DMS153 (cell line): ENCODE measurements at places on chromosomes 5 and 9.

GRCh38 chr5:132136906-132137305 is 63.3 kb downstream of the CSF2 start:
- DNase-seq: no peak

DNA sequence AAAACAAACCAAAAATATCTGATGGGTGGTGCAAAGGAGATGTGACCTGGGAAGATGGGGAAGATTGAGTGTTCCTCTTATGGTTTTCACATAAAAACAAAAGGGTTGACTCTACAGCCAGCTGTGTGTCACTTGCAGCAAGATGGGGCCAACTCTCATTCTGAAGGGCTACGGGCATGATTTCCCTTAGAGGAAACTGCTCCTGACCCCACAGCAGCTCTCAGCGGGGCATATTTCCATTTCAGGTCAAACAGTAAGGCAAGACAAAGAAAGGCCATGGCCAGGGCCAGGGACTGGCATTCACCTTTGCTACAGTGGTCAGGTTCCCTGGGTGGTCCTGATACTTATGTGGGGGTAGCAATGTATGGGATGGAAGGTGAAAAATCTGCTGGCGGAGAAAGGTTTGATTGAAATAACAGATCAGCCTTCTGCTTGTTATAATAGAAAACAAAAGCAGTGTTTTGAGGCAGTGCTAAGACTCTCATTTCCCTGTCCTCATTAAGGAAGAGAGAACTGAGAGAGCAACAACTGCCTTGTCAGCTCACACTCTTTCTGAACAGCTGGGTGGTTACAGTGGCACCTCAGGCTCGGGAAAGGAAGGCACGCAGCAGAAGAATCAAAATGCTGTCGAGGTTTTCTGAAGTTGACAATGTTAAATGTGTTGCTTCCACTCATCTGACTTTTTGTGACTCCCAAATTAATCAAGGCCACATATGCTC is 120.7 kb upstream of the PCA3 start:
- DNase-seq: no peak

- DNase-seq: no peak
These were observed 20.9 kb downstream of the CSF2 start for GRCh38 chr5:132094393-132095076.

- DNase-seq: no peak
These were observed 2.7 kb downstream of the OR13J1 start for GRCh38 chr9:35867538-35867937.

GRCh38 chr5:172898218-172898842 is 60.9 kb upstream of the RPL26L1 start:
- no peak for DNase-seq

- no peak for DNase-seq
These were observed 59.2 kb downstream of the OTULIN start for GRCh38 chr5:14723701-14724132.

GRCh38 chr5:39995990-39996389 is 571.2 kb upstream of the DAB2 start:
- DNase-seq: no peak

DNA sequence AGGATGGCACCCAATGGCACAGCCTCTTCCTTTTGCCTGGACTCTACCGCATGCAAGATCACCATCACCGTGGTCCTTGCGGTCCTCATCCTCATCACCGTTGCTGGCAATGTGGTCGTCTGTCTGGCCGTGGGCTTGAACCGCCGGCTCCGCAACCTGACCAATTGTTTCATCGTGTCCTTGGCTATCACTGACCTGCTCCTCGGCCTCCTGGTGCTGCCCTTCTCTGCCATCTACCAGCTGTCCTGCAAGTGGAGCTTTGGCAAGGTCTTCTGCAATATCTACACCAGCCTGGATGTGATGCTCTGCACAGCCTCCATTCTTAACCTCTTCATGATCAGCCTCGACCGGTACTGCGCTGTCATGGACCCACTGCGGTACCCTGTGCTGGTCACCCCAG is 25.4 kb downstream of the HRH2 start:
- DNase-seq: no peak

DNA sequence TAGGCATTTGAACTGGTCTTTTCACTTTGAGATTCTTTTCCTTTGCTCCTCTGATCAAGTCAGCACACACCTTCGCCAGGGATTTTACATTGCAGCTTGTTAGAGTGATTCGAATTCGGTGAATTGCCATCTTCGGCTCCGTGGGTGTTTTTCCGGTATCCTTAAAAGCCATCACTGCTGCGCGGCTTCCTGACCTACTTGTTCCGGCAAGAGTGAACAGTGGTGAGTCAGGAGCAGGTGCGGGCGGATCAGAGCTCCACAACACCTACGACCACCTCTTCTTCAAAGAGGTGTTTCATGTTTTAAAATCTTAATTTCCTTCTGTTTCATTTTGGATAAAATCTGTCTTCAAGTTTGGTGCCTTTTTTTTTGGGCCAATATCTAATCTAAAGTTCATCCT is 134.6 kb downstream of the TMC1 start:
- DNase-seq: no peak

- no peak for DNase-seq
These were observed 27.4 kb downstream of the PCDH1 start for GRCh38 chr5:141850786-141851185.

DNA sequence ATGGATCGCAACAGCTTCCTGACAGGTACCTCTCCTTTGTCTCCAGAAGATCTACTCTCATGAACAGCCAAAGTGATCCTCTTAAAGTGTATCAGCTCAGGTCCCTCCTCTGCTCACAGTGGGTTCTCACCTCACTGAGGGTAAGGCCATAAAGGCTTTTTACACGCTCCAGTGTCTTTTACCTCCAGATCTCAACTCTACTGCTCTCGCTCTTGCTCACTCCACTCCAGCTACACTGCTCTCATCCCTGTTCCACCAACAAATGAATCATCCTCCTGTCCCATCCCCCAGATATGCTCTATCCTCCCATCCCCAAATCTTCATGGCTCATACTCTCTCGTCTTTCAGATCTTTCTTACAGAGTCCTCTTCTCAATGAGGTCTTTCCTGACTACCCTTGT is 248.6 kb upstream of the EFNA5 start:
- no peak for DNase-seq

DNA sequence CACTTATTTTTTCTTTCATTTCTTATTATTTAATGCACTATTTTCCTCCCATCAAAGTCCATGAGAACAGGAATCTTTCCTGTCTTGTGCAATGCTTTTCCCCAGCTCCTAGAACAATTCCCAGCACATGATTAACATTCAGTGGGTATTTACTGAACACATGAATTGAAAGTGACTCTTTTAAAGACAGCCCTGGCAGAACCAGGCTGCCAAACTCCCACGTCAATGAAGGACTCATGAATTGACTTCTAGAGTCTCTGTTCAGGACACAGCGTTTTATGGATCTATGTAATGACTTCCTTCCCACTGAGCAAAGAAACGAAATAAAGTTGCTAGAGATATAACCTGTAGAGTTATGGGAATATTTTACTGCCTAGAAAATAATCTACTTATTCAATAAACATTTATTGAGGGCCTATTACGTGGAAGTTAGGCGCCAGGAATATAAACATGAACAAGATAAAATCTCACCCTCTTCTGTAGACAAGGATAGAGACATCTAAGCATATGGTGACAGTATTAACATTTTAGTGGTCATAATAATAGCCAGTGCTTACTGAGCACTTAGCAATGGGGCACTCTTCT is 485.9 kb upstream of the KLF4 start:
- DNase-seq: no peak

- DNase-seq: no peak
These were observed 23.3 kb downstream of the ELL2 start for GRCh38 chr5:95938347-95938746.

GRCh38 chr5:177325868-177326381 is 14.2 kb upstream of the MXD3 start:
- no peak for DNase-seq

- DNase-seq: no peak
These were observed 21.6 kb upstream of the C5orf46 start for GRCh38 chr5:147927901-147928300.

GRCh38 chr5:3307982-3308621 is 287.5 kb upstream of the IRX1 start:
- DNase-seq: no peak

GRCh38 chr5:36878392-36879082 is 2.0 kb downstream of the NIPBL start:
- DNase-seq: peak; percentile 7

DNA sequence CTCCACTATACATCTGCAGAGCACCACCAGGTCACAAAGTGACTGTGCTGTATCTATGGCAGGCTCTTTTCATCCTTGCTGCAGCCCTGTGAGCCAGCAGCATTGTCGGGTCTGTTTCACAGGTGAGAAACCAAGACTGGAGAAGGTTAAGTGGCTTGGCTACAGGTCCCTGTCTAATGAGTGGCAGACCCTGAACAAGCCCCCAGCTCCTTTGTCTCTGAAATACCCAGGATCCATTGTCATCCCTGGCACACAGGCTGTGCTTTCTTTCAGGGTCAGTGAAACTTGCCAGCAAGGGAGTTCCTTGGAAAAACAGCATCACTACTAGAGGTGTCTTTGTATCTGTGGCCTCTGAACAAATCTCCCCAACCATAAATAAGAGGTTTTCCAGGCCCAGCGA is 27.6 kb upstream of the CXCL14 start:
- DNase-seq: no peak

- DNase-seq: no peak
These were observed 146.6 kb downstream of the SEC61B start for GRCh38 chr9:99368341-99369326.

DNA sequence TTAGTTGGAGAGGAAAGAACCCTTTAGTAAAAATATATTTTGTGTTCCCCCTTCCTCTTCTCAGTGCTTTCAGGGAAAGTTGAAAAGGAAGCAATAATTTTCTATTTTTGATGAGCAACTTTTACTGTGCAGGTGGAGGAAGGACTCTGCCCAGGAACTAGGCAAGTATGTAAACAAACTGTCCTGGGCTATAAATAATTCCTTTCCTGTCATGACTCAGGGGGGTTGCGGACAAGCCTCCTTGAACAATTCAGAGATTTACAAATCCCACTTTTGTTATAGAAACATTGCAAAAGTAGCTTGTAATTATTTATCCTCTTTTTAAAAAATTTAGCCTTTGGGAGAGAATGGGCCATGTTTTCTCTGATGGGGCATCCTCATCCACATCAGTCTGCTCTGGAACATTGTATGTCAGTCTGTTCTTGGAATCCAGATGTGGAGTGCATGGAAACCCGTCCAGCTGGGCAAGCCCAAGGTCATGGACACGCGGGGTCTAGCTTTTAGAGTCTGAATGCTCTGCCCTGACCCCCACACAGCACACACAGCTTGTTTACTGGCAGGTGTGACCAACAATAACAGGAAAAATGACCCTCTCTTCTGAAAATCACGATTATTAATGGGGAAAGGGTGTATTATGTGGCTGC is 127.6 kb downstream of the GADD45G start:
- DNase-seq: peak; percentile 33

GRCh38 chr5:38237681-38238080 is 20.7 kb upstream of the EGFLAM start:
- peak; percentile 10 for DNase-seq

DNA sequence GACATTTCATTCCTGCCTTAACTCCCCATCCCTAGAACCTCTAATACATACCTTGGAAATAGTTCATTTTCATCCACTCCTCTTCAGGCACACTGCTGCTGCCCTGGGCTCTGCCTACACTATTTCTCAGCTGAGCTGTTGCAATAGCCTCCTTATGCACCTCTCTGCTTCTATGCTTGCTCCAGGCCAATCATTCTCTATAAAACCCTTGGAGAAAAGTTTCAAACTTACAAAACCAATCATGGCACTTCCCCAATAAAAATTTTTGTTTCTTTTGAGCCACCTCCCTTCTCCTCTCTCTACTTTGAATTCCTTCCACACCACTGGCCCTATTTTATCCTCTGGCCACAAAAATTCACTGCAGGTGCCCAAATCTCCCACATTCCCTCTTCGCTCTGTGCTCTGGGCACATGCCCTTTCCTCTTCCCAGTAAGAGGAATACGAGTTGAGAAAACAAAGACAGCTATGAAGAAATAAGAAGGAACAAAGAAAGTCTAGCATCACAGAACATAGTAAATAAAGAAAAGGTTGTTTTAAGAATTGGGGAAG is 301.4 kb downstream of the ELAVL2 start:
- no peak for DNase-seq

- no peak for DNase-seq
These were observed 4.4 kb upstream of the FAM13B start for GRCh38 chr5:138037271-138037670.

- peak; percentile 82 for DNase-seq
These were observed 64.0 kb downstream of the POU5F2 start for GRCh38 chr5:93677359-93677891.

- DNase-seq: no peak
These were observed 256.3 kb downstream of the SMARCA2 start for GRCh38 chr9:2271426-2271825.

- no peak for DNase-seq
These were observed 139.4 kb downstream of the DCP2 start for GRCh38 chr5:113115956-113116355.

- DNase-seq: no peak
These were observed 57.9 kb upstream of the RNF38 start for GRCh38 chr9:36457836-36458429.

GRCh38 chr9:29648132-29648531 is 2074.9 kb upstream of the C9orf72 start:
- DNase-seq: no peak

GRCh38 chr5:154162539-154163151 is 27.9 kb upstream of the GALNT10 start:
- DNase-seq: no peak

DNA sequence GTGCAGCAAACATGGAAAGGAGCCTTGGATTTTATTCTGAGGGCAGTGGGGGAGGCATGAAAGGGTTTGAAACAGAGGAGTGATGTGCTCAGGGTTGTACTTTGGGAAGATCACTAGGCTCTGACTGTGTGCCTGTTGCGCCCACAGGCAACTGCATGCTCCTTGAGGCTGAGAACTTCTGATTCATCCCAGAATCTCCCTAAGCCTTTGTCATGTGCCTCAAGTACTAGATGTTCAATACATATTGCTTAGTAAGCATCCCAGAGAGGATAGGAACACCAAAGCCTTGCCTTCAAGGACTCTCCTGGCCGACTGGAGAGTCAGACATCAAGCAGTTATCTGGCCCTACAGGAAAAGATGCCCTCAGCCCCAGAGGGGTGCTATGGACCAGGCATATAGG is 54.1 kb downstream of the ARHGEF37 start:
- DNase-seq: no peak

GRCh38 chr5:148969291-148969690 is 93.6 kb downstream of the SH3TC2 start:
- DNase-seq: no peak

- DNase-seq: no peak
These were observed 4.9 kb downstream of the NPDC1 start for GRCh38 chr9:137041124-137041523.

GRCh38 chr9:18228101-18228500 is 245.9 kb upstream of the ADAMTSL1 start:
- no peak for DNase-seq

GRCh38 chr9:113558632-113559502 is 95.3 kb downstream of the RGS3 start:
- DNase-seq: no peak

GRCh38 chr5:124161266-124161665 is 585.2 kb downstream of the ZNF608 start:
- DNase-seq: no peak

GRCh38 chr9:134204041-134204440 is 39.7 kb upstream of the RNU6ATAC start:
- DNase-seq: no peak
